Stimulated activated CD8-positive, alpha-beta memory T cell treated with anti-CD3 and anti-CD28 coated beads, Interleukin-12 subunit alpha, Interleukin-12 subunit beta, amount 100 ng/mL, for 1 hour (primary cell): ENCODE measurements at places on chromosomes 2 and 18.
A peak's percentile ranks its signal among the peaks of the same experiment; 100 is the strongest.

GRCh38 chr2:23476786-23477185 lies 91.8 kb downstream of the KLHL29 start:
- DNase-seq = no peak

DNA sequence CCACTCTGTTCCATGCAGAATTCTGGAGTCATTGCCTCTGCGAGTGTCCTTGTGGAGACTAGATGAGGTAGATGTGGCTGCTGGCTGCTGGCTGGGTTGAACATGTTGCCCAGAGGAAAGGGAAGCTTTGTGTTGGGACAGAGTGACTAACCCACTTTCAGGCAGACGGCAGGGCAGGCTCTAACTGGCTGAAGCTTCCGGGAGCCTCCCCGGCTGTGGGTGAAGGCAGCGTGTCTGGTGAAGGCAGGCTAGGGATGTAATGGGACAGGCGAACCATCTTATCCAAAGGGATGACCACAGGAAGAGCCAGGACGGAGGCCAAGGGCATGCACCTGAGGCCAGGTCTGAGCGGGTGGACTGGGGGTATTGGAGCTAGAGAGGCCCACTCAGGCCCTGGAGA lies 16.0 kb downstream of the ASPRV1 start:
- no peak for DNase-seq

- DNase-seq = no peak
Observed at GRCh38 chr2:101675512-101675911, 22.0 kb upstream of the MAP4K4 start.

DNA sequence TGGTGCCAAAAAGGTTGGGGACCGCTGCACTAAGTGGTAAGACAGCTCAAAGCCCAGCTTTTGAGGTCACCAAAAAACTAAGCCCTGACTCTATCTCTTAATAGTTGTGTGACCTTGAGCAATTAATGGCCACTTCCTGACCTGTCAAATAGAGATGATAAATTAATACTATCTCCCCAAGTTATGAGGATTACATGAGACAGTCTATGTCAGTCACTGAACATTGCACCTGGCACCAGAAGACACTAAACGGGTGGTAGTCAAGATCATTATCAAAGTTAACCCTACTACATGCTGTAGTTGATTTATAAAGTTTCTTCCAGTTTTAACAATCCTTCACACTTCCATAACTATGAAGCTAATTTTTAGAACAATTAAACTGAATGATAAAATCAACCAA lies 36.5 kb downstream of the STPG4 start:
- DNase-seq = no peak

DNA sequence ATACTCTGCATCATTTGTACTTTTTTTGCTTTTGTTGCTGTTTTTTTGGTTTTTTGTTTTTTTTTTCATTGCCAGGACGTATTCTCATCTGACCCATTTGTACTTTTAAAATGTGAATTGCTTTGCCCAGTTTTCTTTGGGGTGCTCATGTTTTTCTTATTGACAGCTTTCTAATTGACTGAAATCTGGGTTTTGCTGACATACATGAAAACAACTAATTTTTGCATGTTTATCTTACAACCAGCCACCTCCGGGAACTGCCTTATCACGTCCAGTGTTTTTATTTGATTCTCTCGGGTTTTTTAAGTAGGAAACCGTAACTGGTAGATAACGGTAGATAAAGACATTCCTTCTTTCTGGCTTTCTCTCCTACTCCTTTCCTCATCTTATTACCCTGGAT lies 38.6 kb downstream of the SNORC start:
- DNase-seq = no peak

DNA sequence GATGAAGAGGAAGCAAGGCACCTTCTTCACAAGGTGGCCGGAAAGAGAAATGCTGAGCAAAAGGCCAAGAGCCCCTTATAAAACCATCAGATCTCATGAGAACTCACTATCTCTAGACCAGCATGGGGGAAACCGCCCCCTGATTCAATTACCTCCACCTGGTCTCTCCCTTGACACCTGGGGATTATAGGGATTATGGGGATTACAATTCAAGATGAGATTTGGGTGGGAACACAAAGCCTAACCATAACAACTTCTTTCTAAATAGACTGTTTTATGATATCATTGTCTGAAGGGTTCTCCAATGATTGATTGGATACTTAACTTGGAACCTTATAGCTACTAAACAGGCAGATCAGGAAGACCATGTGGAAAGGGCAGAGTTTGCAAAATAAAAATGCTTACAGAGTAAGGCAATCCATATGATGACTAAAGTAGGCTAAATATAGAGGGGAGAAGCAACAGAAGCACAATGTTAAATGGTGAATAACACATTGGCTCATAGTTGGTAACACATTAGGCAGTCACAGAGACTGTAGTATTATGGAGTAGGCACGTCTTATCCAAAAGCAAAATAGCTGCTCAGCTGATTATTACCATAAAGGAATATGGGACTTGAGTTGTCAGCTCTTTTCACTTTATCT lies 179.0 kb downstream of the BARD1 start:
- DNase-seq = no peak

- DNase-seq = no peak
Observed at GRCh38 chr2:127675331-127676261, at the start of gene LIMS2. Gene LIMS2, minus strand, starts transcription at chr2:127675530. Its CDS starts 506 bp downstream, at chr2:127675024.

DNA sequence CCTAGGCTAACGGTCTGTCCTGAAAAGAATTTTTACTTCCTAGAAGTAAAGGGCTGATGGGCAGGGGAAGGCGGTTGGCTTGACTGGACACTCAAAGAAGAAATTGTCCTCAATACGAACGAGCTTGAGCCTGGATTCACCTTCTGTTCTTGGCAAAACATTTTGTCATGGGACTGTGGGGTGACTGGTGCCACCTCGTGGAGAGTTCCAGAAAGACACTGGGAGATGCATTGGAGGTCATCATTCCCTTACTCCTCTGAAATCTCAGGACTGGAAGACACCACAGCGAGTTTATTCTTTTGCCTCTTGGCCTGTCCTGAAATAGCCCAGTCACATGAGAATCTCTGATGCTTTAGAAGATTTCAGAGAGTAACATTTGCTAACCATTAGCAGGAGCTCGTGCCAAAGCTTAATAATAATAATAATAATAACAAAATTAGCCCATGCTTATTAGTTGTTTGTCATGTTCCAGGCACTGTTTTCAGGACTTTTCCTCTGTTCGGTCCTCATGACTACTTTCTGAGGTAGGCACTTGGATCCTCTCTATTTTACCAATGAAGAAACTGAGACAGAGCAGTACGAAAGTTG lies 44.5 kb downstream of the TMEM182 start:
- DNase-seq = no peak

DNA sequence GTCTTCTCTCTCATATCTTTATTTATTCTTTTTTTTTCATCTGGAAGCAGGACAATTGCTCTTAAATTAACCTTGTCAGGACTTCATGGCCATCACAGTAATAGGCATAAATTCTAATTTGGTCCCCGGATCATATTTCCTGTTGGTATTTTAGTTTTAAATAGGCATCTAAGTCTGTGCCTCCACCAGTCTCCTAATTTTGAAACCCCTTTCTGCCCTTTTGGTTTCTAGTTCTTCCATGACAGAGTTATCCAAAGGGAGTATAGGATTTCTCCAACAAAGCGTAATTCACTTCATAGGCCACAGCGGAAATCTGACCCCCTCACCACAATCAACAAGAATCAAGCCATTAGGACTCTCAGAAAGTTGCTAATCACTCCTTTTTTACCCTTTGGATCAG lies 3.8 kb downstream of the EPHA4 start:
- no peak for DNase-seq

- no peak for DNase-seq
Observed at GRCh38 chr2:40859617-40860016, 407.7 kb upstream of the SLC8A1 start.

DNA sequence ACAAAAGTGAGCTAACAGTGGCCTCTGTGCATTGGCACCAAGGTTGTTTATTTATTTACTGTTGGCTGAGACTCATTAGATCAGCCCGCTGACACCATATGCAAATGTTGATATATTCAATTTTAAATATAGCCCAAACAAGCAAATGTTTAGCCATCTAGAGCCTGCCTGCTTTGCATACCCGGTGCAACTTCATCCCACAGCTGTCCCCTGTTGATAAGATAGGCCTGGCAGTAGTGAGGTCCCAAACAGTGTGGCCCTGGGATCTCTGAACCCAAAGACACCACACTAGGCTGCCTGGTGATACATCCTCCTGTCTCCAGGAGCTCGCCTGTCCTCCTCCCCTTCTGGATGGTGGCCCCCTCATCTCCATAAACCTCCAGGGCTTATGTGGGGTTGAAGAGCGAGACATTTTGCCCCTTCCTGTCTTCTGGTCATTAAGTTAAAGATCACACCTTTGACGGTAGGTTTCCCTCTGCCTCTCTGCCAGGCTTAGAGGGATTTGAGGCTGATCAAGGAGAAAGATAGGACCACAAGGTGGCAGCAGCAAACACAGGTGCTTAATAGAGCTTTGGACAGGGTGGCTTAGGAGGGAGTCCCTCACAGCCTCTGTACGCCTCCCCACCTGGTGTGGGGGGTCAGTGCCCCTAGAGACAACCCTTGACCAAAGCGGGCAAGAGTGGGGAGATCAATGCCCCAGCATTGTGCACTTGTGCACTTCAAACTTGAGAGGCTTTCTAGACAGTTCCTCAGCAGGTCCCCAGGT lies 23.7 kb upstream of the MYO5B start:
- peak; percentile 15 for DNase-seq

- no peak for DNase-seq
Observed at GRCh38 chr18:59268721-59269562, 4.3 kb downstream of the RAX start.

DNA sequence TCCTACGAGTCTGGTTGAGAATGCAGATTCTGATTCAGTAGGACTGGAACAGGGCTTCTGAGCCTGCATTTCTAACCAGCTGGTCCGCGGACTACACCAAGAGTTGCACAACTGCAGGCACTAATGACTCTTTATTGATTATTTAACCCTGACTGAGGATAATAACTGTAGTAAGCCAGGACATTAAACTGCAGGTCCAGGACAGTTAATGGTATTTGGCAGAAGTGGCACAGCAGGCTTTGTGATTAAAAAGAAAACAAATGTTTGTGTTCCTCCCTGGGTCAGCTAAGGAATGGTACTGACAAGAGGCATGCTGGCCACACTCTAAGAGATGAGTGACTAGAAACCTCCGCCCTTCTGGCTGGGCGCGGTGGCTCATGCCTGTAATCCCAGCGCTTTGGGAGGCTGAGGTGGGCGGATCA lies 59.4 kb downstream of the ALPK2 start:
- DNase-seq = no peak
